Tibial nerve (tissue), 4 donors: ENCODE measurements at places on chromosomes 2 and 18. TPM values are rescaled to one million over a fixed set of nuclear protein-coding genes. Genes with fewer than 3 reads are reported as not detected.

The FOXD4L1 gene
- total RNA-seq = not detected

The YWHAQ gene
- 180 TPM for total RNA-seq

The IRS1 gene
- 9.4 TPM for total RNA-seq

GRCh38 chr2:191740016-191740419, 62.1 kb downstream of the NABP1 start:
- no peak overlapping the region for H3K27ac ChIP-seq
- no peak for DNase-seq
- no peaks in the 10 kb centered on the region for H3K27me3 ChIP-seq
- H3K4me3 ChIP-seq = no peak overlapping the region
- H3K36me3 ChIP-seq = no peaks in the 10 kb centered on the region

The ST6GAL2 gene
- not detected for total RNA-seq

DNA sequence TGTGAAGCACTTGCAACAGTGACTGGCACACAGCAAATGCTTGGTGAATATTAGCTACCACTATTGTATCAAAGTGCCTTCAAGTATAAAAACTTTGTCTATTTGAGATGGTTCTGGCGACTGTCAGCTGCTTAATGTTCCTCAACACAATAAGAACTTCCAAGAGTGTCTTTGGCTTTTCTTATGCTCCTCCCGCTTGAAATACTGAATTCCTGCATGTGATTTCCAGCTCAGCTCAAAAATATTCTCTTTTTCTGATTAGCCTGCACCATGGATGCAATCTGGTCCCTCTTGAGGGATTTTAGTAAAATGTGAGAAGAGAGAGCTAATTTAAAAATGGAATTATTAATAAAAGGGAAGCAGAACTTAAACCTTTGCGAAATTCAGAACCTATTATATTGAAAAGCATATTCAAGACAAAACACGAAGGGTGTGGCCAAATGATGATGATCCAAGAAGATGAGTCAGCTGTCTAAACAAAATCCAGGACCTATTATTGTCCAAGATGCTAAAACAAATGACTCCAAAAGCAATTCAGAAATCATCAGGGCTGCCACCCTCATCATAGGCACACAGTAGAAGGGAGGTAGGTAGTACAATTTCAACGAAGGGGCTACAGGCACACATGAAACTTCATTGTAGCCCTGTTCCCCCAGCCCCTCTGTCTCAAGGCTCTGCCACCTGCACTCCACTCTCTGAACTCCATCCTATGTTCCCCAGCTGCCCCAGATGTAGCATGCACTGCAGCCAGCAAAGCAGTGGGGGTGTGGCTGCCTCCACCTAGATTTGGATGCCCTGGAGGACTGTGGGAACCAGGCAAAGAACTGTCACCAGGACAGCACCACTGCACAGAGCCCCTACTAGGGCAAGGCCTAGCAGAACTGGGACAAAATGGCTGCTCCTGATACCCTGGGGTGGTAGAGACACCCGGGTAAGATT, 190.1 kb downstream of the ZNF385B start:
- no peaks in the 10 kb centered on the region for H3K36me3 ChIP-seq
- H3K4me3 ChIP-seq = no peak overlapping the region
- no peak overlapping the region for H3K27ac ChIP-seq
- no peaks in the 10 kb centered on the region for H3K4me1 ChIP-seq

GRCh38 chr18:43531438-43531837, 254.1 kb upstream of the SYT4 start:
- no peaks in the 10 kb centered on the region for H3K36me3 ChIP-seq
- no peak overlapping the region for H3K27ac ChIP-seq
- no peak overlapping the region for H3K4me3 ChIP-seq
- H3K27me3 ChIP-seq = no peaks in the 10 kb centered on the region

DNA sequence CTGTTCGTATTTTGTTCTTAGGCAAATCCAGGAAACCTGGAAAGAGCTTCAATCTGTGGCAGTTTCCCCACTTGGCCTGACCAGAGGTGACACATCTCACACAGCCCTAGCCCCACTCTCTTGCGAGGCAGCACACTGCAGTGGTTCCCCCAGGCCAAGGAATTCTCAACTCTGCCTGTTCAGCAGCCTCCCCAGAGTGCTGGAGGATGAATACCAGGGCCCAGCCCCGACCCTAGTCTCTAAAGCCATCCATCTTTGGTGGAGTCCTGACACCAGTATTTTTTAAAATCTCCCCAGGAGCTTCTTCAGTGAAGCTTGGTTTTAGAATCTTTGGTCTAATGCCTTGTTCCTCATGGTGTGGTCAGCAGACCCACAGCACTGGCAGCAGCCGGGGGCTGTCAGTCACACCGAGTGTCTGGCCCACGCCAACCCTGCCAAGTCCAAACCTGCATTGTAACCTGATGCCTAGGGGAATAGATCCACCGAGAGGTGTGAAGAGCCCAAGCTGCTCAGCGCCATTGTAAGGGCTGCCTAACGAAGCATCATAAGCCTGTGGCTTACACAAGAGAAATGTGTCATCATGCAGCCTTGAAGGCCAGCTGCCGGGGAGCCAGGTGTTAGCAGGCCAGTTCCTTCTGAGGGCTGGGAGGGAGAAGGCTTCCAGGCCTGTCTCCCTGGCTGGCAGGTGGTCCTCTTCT, 428.7 kb upstream of the ID2 start:
- no peak for DNase-seq
- H3K4me1 ChIP-seq = peaks cover 17% of the 10 kb centered on the region
- H3K27ac ChIP-seq = no peak overlapping the region
- no peak overlapping the region for H3K4me3 ChIP-seq
- no peaks in the 10 kb centered on the region for H3K27me3 ChIP-seq

The TUBA4B gene
- total RNA-seq = not detected

DNA sequence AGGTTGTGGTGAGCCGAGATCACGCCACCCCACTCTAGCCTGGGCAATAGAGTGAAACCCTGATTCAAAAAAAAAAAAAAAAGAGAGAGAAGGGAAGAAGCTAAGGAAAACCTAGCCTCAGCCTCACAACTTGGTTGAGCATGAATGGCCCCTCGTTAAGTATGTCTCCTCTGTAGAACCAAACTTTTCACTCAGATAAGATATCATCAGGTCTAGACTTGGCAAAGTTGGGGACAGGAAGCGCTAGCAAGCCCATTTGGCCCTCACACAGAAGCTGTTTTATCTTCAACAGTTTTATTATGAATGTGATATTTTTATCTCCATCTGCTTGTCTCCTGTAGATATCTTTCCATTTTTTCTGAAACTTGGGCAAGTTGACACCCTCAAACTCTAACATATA, 3.5 kb upstream of the ASXL2 start:
- H3K27me3 ChIP-seq = no peaks in the 10 kb centered on the region
- no peak overlapping the region for H3K4me3 ChIP-seq
- H3K4me1 ChIP-seq = peaks cover 5% of the 10 kb centered on the region

The HOXD4 gene
- total RNA-seq = 16.2 TPM

DNA sequence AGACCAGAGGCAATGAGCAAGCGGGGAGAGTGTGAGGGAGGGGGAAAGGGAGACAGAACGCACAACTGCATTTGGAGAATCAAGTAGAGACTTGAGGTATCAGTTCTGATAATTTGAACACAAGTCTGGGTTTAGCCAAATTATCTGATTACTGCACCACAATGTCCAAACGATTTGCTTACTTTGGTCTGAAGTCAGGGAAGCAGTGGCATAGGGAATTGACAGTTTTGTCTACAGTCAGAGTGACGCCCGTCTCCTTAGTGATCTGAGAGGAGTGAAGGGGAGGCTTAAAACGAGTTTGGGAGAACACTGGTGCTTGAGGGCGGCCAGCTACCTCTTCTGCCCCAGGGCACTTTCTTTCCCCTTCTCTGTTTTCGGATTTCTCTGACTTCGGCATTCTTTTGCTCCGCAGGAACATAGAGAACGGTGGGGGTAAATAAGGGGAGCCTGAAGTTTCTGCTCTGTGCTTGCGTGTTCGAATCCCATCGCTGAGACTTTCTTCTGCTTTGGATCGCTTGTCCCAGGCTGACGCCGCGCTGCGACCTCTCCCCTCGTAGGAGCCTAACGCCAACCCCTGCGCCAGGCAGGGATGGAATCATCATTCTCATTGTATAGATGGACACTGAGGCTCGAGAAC, 2.9 kb upstream of the DLX2 start:
- DNase-seq = no peak
- H3K4me1 ChIP-seq = peaks cover 25% of the 10 kb centered on the region
- H3K27me3 ChIP-seq = peaks cover 7% of the 10 kb centered on the region
- no peak overlapping the region for H3K4me3 ChIP-seq
- no peak overlapping the region for H3K27ac ChIP-seq

DNA sequence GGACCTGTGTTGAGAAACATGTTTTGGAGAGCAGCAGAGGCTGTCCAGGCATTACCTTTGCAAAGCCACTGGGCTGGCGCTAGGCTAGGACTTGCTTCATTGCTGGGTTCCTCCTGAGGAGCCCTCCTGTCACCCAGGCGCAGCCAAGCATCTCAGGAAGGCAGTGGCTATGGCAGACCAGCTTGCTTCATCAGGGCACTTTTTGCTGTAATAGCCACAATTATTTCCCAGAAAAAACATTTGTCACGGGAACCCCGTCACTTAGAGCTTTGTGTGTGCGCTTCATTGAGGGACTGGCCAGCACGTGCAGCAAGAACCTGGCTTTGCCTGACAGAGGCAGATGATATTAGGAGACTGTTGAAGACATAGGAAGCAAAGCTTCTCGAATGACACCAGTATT, 36.4 kb downstream of the SLC20A1 start:
- H3K4me1 ChIP-seq = no peaks in the 10 kb centered on the region
- no peak overlapping the region for H3K4me3 ChIP-seq
- no peak for DNase-seq

The SERPINB13 gene
- total RNA-seq = not detected

GRCh38 chr2:213219816-213220215, 64.4 kb upstream of the SPAG16 start:
- no peak overlapping the region for H3K4me3 ChIP-seq
- no peaks in the 10 kb centered on the region for H3K4me1 ChIP-seq
- H3K36me3 ChIP-seq = no peaks in the 10 kb centered on the region
- no peak for DNase-seq
- no peak overlapping the region for H3K27ac ChIP-seq

The ALPI gene
- total RNA-seq = not detected

DNA sequence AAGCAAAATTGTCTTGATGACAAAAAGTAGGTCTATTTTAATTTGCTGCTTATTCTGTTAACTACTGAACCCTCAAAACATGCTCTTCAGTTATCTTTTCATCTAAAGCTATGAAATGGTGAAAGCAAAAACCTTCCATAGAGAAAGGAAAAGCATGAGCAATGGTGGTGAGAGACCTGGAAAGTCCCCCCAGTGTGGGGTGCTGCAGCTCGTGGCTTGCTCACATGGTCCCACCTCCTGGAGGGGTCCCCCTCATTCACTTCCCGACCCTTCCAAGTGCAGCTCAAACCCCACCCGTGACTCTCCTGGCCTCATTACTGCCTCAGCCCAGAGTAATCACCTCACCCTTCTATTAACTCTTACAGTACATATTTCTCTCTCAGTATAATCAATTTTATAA, 301.8 kb upstream of the HNRNPA3 start:
- H3K4me1 ChIP-seq = no peaks in the 10 kb centered on the region
- DNase-seq = no peak
- H3K4me3 ChIP-seq = no peak overlapping the region
- no peaks in the 10 kb centered on the region for H3K27me3 ChIP-seq
- H3K27ac ChIP-seq = no peak overlapping the region
- H3K36me3 ChIP-seq = no peaks in the 10 kb centered on the region

The ACMSD gene
- not detected for total RNA-seq

DNA sequence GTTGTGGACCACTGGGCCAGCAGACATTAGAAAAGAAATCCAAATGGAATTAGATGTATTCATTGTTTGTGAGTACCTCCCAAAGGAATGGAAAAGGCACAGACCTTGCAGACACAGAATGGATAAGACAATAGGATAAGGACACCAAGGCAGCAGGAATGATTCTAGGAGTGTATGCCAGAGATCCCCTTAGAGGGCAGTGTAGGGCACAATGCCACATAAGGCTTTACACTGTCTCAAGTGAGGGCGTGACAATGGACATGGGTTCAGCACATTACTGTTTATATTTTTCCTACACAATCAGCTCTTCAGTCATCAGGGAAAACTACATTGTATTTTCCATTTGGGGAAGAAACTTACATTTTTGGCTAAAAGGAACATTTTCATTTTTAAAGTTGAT, 250.9 kb downstream of the PTH2R start:
- no peaks in the 10 kb centered on the region for H3K4me1 ChIP-seq
- H3K27ac ChIP-seq = no peak overlapping the region
- DNase-seq = no peak
- H3K4me3 ChIP-seq = no peak overlapping the region
- no peaks in the 10 kb centered on the region for H3K36me3 ChIP-seq

GRCh38 chr2:99085421-99085820, 56.1 kb upstream of the C2orf15 start:
- DNase-seq = no peak
- peaks cover 6% of the 10 kb centered on the region for H3K27me3 ChIP-seq
- H3K36me3 ChIP-seq = no peaks in the 10 kb centered on the region
- no peak overlapping the region for H3K4me3 ChIP-seq
- no peaks in the 10 kb centered on the region for H3K4me1 ChIP-seq

DNA sequence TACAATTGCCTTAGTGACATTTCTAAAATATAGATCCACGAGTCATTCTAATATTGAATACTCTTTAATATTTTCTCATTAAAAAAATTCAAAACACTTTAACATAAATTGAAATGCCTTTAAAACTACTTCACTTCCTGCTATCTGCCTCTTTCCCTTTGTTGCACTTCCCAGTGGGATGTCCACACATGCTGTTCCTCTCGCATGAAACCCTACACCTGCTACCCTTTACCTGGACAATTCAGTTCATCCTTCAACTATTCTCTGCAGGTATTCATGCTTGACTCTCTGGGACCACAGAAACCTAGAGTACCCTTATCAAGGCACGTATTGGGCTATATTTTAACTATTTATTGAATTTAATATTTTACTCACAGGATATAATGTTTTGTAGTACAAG, 373.3 kb upstream of the GALNT5 start:
- no peak for DNase-seq
- H3K4me1 ChIP-seq = no peaks in the 10 kb centered on the region
- no peaks in the 10 kb centered on the region for H3K27me3 ChIP-seq

DNA sequence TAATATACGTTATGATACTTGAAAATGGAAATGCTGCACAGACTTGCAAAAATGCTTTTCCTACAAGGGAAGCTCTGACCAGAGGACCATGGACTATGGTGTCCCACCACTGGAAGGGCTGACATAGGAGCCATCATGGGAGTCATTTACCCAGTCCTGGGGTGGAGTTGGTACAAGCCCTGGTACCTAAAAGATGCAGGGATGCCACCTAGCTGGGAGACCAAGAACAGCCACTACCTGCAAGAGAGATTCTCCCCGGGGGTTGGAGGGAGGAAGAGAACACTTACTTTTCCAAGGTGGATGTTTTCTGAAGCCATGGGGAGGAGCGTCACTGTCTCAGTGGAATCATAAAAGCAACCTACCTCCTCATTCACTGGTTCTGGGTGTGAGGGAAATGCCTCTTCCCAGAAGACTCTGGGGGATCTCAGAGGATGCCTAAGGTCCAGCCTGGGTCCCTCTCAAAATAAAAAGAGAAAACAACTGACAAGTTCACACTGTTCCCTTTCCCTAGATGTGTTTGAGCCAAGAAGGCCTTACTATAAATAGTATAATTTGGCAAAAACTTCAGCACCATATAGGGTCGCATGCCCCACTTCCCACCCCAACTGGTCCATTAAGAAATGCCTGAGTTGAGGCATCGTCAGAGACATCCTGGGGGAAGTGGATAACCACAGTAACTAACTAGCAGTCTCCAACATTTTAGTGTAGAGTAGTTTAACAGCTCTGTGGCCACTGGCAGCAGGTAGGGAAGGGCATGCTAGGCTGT, 39.9 kb downstream of the REEP1 start:
- H3K4me3 ChIP-seq = no peak overlapping the region
- no peaks in the 10 kb centered on the region for H3K36me3 ChIP-seq
- DNase-seq = no peak
- H3K27me3 ChIP-seq = no peaks in the 10 kb centered on the region
